ENCODE measurements at places on chromosomes 13 and 19. TPM values are rescaled to one million over a fixed set of nuclear protein-coding genes. Genes with fewer than 3 reads are reported as not detected.

DNA sequence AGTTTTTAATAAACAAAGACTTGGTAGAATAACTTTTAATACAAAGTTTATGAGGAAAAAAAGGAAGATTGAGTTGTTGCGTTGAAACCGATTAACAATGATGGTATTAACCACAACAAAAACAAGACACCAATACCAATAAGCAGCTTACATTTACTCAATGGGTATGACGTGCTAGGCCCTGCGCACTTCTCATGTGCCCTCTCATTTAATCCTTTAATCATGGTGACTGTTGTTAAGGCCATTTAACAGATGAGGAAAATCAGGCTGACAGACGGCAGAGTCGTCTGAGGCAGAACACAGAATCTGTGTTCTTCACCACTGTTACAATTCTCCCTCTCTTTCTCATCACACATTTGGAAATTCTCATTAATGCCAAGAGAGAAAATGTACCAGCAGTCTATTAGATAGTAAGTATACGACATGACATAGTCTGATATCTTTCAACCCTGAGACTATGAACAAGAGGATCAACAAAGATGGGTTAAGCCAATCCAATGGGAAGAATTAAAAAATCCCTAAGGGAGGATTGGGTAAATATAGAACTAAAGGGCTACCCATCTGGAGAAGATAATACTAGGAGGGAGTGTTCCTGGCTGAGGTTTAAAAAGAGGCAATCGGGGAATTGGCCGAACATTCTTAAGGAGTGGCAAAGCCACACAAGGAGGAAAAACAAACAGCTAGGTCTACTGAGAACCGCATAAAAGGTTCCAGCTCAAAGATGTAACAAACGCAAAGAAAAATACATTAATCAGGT, 54.0 kb downstream of the DOCK9 start:
- no peak overlapping the region for H3K4me3 ChIP-seq
- H3K27me3 ChIP-seq = no peaks in the 10 kb centered on the region
- no peaks in the 10 kb centered on the region for H3K36me3 ChIP-seq
- peaks cover 7% of the 10 kb centered on the region for H3K4me1 ChIP-seq

ZNF177 gene
- total RNA-seq = 20.7 TPM

DNA sequence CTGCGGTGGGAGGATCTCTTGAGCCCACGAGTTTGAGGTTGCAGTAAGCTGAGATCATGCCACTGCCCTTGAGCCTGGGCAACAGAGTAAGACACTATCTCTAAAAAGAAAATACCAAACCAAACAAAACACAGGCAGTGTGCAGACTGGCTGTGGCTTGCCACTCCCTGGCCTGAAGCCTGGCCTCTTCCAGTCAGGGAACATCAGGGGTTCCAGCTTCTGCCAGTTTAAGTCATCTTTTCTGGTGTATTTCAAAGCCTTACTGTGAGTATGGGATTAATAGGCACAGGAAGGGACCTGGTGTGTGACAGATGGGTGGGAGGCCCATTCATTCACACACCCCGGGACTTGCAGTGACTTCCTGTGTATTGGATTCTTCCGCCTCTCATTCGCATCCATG, 27.0 kb upstream of the F2RL3 start:
- H3K36me3 ChIP-seq = no peaks in the 10 kb centered on the region
- DNase-seq = no peak
- peaks cover 9% of the 10 kb centered on the region for H3K4me1 ChIP-seq
- no peak overlapping the region for H3K4me3 ChIP-seq
- H3K27me3 ChIP-seq = no peaks in the 10 kb centered on the region
- H3K27ac ChIP-seq = no peak overlapping the region

U2AF1L4 gene
- 49.6 TPM for total RNA-seq

APOC1 gene
- 43.9 TPM for total RNA-seq

DLL3 gene
- 4.5 TPM for total RNA-seq

All from testis (tissue), 5 donors.